Naive thymus-derived CD4-positive, alpha-beta T cell (primary cell): ENCODE measurements at places on chromosomes 1 and 21. TPM values are rescaled to one million over a fixed set of nuclear protein-coding genes. Genes with fewer than 3 reads are reported as not detected.

- DNase-seq, result no peak
Measured at GRCh38 chr21:14384453-14384852, 1.5 kb upstream of the HSPA13 start.

DNA sequence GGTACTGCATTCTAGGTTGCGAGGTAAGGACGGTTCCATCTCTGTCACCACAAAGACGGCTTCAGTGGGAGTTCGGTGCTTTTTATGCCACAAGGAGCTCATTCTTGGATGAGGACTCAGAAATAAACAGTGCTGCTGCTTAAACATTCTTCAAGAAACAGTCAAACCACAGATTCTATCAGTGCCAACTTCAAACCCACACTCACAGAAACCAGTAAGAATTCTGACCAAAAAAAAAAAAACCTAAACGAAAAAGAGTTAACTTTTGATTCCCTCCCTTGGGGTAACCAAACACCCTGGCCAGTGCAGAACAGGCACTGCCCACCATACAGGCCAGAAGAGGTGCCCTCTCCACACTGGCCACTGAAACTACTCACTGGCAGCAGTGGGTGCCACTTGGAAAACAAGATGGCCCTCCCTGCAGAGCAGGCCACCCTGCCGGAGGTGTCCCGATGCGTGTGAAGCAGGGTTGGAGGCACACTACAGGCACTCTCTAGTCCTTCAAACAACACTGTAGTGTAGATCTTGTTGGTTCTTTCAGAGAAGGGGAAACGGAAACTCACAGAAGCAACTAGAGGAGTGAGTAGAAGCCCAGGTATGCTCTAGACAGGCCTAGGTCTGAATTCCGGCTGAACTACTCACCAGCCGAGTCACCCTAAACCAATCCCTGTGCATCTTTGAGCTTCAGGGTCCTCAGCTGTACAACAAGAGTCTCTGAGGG is 87.3 kb upstream of the TLR5 start:
- peak; percentile 27 for DNase-seq

DNA sequence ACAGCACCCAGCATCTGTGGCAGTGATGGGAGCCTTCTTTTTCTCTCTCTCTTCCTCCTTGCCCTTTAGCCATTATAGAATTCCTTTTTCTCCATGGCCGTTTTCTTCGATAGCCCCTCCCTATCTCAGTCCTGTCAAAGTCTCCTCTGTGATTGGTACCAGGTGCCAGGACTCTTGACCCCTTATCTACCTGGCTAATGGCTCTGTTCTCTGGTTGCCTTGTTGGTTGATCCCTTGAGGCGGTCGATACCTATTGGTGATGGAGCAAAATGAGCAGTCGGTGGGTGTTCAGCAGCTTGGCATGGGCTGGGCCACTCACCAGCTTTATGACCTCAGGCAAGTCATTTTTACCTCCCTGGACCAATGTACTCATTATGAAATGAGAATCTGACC is 2.0 kb downstream of the ATF3 start:
- no peak for DNase-seq

DNA sequence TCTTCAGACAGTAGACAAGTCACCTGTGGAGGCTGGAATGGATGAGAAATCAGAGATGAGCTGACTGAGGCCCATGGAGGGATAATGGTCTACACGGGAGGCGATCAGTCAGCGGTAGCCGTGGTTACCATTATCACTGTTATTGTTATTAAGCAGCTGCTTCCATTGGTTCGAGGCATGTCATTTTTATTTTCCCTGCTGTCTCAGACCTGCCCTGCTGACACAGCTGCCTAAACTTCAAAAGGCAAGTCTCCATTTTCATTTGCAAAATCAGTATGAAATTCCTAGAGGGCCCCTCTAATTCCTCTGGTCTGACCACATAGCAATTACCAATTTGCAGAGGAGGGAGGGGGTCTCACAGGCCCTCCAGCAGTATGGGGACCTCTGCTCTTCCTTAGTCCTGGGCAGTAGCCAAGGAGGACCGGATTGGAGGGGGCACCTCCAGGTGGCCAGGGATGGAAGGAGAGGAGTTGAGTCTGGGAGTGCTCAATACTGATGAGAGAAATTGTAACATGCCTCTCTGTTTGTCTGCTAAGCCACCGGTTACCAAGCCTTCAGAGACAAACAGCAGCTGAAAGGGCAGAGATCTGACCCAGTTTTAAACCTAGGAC is 184.2 kb downstream of the TRABD2B start:
- no peak for DNase-seq

DNA sequence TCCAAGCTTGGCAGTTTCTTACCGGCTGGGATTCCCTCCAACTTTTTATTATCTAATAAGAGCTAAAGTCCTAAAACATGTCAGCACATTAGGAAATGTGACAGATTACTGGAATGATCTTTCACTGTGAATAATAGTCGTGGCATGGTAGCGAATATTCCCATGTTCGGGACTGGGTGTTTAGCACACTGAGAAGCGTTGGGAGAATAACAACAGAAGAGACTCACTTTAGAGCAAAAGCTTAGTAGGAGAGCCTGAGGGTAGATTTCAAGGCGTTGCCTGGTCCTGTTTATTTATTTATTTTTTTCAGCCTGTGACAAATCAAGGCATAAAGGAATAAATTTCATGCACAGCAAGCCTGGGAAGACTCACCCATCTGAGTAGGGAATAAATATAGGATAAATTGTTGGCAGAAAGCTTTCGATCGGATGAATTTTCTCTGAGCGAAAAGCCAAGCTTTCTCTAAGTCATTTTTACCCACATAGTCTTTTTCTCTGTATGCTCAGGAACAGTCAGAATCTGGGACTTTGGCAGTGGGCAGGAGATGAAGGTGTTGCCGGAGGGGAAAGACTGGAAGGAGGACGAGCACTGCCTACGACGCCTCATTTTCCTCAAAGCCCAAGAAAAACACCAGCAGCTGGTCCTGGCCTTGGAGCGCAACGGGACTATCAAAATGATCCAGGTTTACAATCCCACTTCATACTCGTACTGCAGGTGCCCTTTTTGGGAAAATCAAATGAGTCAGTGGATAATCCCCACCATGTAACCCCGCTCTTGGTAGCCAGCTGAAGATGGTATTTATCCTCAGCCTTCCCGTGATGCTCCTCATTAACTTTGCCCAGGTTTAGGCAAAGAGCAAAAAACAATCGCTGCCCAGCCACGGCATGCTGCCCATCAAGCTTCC is 97.2 kb downstream of the WDR64 start:
- no peak for DNase-seq

DNA sequence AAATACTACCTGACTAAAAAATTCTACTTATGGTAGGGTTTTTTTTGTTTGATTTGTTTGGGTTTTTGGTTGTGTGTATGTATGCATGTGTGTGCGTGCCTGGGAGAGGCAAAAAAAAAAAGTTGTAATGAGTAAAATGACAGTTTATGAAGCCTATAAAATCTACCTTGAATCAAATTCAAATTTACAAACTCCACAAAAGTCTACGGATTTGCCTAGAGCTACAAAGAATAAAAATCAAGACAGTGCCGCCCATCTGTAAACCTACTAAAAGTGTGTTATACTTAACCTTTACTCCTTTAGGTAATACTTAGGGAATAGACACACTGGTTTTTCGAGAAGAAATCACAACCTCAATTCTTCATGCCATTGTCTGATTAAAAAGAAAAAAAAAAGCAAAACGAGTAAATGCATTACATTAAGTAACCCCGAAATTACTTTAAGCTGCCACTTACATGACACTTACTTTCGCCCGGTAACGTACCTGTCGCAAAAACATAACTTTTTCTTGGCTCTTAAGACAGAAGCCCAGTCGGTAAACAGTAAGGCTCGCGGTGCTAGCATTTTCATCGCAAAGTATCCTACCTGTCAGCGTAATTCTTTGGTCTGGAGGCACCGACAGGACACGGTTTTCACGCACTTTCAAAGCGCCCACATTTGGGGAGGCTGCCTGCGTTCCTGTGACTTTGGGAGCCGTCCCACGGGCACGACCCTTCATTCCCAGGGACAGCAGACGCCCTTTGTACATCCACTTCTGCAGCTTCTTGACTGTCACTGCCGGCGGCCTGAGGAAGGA is 951 bp downstream of the SYDE2 start:
- DNase-seq, result peak; percentile 17

- DNase-seq, result no peak
Measured at GRCh38 chr1:156499842-156500542, 583 bp downstream of the MEF2D start.

Gene TTC4
- total RNA-seq, result 22.1 and 25.8 TPM in 2 replicates

Gene AMY2A
- total RNA-seq, result not detected
